HEK293T (cell line): ENCODE measurements at places on chromosomes 12 and 14.

GRCh38 chr14:66038618-66039017 is 447.6 kb upstream of the CCDC196 start:
- DNase-seq: peak; percentile 19

GRCh38 chr12:31019561-31019960 is 54.1 kb upstream of the DDX11 start:
- no peak for DNase-seq

GRCh38 chr12:117882181-117882580 is 86.6 kb downstream of the KSR2 start:
- no peak for DNase-seq

- DNase-seq: no peak
Observed at GRCh38 chr12:51307655-51308593, 16.1 kb downstream of the BIN2 start.

DNA sequence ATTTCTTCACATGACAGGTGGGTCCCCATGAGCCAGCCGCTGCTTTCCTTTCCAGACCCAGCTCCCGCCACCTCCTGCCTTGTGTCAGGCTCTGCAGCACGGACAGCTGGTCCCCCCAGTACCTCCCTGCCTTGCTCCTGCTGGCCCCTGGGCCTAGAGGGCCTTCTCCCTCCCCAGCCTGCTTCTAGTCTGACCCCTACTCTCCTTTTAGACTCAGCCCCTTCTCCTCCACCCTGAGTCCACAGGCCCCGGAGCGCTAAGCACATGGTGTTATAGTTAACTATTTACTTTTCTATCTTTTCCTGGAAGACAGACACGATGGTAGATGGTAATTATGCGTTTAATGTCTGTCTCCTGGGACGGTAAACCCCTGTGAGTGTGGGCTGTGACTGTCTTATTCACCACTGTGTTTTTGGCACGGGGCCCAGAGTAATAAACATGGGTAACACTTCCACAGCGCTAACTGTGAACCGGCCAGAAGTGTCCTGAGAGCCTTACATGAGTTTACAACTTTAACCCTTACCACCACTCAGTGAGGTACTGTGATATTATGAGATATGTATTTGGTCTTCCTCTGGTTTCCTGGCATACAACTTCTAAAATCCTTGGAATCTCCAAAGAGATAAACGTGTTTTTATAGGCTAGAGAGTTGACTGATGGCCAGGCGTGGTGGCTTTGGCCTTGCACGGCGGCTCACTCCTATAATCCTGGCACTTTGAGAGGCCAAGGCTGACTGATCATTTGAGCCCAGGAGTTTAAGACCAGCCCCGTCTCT is 41.2 kb downstream of the DGLUCY start:
- peak; percentile 56 for DNase-seq

DNA sequence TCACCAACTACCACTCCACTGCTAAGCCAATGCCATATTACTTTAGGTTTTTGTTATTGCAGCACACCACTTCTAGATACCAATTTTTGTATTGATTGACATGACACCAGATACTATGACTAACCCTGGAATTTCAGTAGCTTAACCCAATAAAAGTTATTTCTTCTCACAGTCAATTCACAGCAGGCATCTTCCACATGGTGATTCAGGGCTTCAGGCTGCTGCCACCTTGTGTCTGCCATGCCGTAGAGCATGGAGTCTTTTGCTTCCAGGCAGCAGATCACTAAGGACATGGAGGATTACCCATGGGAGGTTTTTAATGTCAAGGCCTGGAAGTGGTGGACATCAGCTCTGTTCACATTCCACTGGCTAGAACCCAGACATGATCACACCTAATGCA is 56.4 kb upstream of the LTA4H start:
- DNase-seq: no peak

GRCh38 chr14:51834240-51834639 is 26.2 kb upstream of the GNG2 start:
- DNase-seq: no peak
